ENCODE measurements at places on chromosomes 6 and 20.

GRCh38 chr6:168903613-168904345, 349.9 kb downstream of the THBS2 start:
- DNase-seq, result no peak

- DNase-seq, result peak; percentile 64
Measured at GRCh38 chr6:27374824-27375612, 13.5 kb upstream of the ZNF391 start.

- no peak for DNase-seq
Measured at GRCh38 chr20:25270829-25271251, 23.0 kb downstream of the PYGB start.

DNA sequence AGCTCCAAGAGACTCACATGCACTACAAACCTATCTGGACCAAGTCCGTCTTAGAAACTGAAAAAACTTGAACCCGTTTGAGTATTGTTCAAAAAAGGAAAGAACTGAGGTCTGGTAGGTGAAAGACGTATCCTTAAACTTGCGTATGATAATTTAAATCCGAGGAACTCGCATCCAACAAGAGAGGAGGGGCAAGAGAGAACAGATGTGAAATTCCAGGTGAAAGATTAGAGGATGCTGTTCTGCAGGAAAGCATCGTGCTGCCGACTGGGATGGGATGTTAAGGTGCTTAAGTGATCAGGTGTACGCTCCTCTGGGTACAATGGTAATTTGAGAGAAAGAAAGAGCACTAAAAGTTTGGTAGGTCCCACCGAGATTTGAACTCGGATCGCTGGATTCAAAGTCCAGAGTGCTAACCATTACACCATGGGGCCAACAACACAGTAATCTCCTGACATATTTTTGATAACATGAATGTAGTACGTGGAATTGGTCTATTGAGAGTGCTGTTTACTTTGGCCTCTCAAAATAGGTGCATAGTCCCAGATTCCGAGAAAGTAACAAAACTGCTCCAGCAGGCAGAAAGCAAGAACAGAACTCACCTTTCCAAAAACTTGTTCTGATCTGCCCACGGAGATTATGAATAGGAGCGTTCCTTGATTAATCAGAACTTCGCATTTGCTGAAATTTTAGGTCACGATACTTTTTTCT, 53.5 kb upstream of the BTN3A2 start:
- DNase-seq, result peak; percentile 61

DNA sequence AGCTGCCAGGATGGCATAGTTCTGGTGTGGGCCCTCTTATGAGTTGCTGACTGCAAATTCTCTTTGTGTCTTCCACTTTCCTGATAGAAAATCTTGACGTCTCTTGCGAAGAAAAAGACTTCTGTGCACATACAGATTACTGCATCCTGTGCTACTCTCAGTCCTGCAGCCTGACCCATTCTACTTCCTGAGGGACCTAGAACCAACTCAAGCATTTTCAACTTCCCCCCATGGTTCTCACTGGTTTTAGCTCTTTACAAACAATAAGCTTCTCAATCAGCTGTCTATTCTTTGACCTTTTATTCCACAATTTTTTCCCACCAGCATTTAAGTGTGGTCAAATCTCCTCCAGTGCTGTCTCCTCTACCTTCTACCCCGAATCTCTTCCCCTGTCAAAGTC, 13.4 kb upstream of the KLHL32 start:
- no peak for DNase-seq

DNA sequence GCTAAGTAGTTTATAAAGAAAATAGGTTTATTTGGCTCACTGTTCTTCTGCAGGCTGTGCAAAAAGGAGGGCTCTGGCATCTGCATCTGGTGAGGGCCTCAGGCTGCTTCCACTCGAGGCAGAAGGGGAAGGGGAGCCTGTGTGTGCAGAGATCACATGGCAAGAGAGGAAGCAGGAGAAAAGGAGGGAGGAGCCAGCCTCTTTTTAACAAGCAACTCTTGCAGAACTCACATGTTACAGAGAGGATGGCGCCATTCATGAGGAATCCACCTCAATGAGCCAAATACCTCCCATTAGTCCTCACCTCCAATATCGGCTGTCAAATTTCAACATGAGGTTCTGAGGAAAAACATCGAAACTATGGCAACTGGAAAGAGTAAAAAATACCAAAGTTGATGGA, 666.6 kb upstream of the SLC35B3 start:
- DNase-seq, result no peak

DNA sequence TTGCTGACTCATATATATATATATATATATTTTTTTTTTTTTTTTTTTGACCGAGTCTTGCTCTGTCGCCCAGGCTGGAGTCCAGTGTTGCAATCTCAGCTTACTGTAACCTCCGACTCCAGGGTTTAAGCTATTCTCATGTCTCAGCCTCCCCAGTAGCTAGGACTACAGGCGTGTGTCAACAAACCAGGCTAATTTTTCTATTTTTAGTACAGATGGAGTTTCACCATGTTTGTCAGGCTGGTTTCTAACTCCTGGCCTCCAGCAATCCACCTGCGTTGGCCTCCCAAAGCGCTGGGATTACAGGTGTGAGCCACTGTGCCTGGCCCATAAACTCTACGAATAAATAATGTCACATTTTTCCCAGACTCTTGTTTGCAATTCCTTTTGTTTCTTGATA, 4.8 kb downstream of the LRP11 start:
- DNase-seq, result no peak

DNA sequence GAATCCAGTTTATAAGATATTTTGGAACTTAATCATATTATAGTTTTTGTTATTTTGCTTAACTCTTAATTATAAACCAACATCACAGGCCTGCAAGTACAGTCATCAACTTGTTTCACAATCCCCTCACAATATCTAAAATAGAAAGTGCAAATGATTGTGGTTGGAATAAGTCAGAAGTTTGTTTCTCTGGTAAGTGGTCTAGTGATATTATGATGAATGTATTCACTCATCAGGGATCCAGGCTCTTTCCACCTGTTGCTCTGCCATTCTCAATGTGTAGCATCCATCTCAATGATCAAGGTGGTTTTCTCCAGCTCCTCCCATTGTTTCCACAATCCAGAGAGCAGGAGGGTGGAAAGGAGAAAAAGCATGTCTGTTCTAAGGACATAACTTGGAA, 54.2 kb downstream of the OPN5 start:
- no peak for DNase-seq

GRCh38 chr6:56714273-56714672, 71.6 kb upstream of the DST start:
- DNase-seq, result no peak

DNA sequence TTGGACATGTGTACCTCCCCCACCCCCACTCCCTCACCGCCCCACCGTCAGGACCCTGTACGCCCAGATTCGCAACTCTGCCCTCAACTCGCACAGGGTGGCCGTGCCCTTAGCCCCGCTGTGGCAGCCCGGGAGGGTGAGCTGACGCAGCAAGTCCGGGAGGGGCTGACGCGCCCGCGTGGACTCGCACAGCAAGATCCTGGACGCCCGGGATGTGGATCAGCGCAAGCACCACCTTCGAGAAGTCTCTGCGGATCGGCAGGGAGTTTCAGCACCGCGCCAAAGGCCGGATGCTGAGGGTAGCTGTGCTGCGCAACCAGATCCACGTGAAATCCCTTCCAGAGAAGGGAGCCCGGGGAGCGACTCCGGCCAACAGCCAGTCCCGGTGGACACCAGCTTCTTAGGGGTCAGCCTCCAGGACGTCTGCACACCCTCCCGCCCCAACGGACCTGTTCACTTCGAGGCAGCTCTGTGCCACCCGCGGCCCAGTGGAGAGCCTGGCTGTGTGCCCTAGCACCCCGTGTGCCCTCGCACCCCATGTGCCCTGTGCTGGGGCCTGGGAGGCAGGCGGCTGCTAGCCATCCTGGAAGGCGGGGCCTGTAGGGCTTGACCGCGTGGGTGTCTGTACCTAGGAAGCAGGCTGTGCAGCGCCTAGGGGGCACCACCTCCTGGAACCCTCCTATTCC, 6.7 kb upstream of the GJA10 start:
- DNase-seq, result peak; percentile 32

- no peak for DNase-seq
Measured at GRCh38 chr6:31946370-31946885, 533 bp downstream of the CFB start.

- no peak for DNase-seq
Measured at GRCh38 chr20:13904766-13905165, 85.6 kb downstream of the SEL1L2 start.

- DNase-seq, result peak; percentile 100
Measured at GRCh38 chr6:32195652-32195901, 3.1 kb upstream of the GPSM3 start.

DNA sequence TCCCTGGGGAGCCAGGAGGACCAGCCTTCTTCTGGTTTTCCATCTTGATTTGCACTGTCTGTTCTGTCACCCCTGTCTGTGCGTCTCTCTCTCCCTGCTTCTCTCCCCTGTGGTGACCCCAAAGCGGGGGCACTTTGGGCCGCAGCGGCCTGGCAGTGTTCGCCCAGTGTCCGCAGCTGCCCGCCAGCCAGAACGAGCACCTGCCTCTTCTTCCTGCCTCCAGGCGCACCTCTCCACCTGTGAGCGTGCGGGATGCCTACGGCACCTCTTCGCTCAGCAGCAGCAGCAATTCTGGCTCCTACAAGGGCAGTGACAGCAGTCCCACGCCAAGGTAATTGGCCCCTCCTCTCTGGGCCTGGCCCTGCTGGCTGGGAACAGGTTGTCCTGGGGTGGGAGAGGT, 30.8 kb downstream of the SNPH start:
- no peak for DNase-seq

GRCh38 chr6:75130784-75131183, 75.1 kb downstream of the COL12A1 start:
- no peak for DNase-seq

GRCh38 chr20:44585057-44585963, 2.9 kb downstream of the PKIG start:
- DNase-seq, result no peak

DNA sequence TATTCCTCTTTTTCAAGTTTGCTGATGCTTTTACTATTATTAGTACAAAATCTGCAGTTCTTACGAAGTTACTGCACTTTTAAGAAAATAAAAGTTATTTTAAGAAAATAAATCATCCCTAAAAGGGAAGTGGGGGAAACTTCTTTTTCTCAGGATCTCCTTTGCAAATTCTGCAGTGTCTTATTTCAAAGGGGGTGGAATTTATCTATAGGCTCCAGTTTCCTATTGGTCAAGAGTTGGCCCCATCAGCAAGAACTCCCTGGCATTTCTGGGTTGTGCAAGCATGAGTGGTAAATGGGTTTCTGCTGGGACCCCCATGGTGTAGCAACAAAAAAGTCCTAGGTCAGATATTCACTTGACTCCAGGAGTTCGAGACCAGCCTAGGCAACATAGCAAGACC, 136.3 kb upstream of the PRDM1 start:
- no peak for DNase-seq

DNA sequence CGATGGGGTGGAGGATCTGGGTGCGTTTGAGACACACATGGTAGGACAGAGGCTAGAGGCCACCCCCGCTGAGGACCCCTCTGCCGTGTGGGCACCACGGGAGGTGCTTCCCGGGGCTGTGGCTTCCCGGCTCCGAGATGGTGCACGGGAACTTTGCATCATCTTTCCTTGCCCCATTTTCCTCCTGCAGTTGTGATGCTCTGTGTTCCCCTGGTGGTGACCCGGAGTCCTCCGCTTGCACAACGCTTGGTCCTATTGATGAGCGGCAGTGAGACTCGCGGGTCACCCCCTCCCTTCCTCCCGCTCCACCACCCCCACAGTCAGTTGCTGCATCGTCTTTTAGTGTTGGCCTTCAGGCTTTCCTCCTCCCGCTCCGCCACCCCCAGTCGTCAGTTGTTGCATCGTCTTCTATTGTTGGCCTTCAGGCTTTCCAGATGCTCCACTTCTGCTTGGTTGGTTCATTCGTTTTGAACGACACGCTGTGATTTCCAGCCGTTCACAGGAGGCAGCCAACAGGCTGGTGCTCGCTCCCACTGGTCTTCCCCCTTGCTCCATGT, 37.3 kb downstream of the PYGB start:
- no peak for DNase-seq

DNA sequence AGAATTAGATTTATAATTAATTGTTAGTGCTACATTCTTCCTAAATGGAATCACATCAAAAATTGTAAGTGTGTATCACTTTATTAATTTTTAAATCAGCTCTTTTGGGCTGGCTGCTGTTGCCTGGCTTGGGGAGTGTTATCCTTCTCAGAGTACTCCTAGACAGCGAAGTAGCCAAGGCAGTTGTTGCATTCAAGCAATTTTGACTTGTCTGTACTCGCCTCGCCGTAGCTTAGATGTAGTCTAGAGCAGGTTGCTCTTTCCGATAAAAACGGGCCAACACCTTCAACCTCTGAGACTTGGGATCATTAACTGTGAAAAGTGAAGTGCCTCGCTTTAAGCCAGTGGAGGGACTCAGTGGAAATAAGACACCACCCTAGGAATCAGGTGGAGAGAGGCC, 151.3 kb downstream of the FARS2 start:
- no peak for DNase-seq

- no peak for DNase-seq
Measured at GRCh38 chr6:96299525-96299924, 222.1 kb upstream of the UFL1 start.

- DNase-seq, result no peak
Measured at GRCh38 chr20:53958260-53958659, 112.1 kb downstream of the BCAS1 start.

GRCh38 chr6:52577778-52578463, 1.1 kb upstream of the TRAM2 start:
- DNase-seq, result no peak

DNA sequence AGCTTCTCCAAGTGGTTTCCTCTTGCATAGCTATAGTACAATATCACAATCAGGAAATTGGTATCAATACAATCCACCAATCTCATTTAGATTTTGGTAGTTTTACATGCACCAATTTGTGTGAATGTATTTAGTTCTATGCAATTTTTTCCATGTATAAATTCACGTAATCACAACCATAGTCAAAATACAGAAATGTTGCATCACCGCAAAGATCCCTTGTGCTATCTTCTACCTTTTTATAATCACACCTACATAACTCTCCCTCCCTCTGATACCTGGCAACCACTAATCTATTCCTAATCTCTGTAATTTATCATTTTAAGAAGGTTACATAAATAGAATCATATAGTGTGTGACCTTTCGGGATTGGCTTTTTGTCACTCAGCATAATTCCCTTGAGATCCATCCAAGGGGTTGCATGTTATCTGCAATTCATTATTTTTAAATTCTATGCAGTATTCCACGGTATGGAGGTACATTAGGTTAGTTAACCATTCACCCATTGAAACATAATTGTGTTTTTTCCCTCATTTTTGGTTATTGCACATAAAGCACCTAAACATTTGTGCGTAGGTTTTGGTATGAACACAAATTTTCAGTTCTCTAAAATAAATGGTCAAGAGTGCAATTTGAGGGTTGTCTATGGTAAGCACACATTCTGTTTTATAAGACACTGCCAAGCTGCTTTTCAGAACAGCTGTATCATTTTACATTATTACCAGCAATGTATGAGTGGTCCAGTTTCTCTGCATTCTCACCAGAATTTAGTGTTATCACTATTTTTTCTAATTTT, 95.1 kb upstream of the SLC22A23 start:
- no peak for DNase-seq

- no peak for DNase-seq
Measured at GRCh38 chr6:32752580-32752979, 10.8 kb downstream of the HLA-DQB2 start.

All from activated CD4-positive, CD25-positive, alpha-beta regulatory T cell treated with anti-CD3 and anti-CD28 coated beads, Interleukin-2, amount 50 U/mL, for 72 hours (primary cell).